ENCODE measurements at places on chromosomes 5 and 9. TPM values are rescaled to one million over a fixed set of nuclear protein-coding genes. Genes with fewer than 3 reads are reported as not detected.
A peak's percentile ranks its signal among the peaks of the same experiment; 100 is the strongest.

DNA sequence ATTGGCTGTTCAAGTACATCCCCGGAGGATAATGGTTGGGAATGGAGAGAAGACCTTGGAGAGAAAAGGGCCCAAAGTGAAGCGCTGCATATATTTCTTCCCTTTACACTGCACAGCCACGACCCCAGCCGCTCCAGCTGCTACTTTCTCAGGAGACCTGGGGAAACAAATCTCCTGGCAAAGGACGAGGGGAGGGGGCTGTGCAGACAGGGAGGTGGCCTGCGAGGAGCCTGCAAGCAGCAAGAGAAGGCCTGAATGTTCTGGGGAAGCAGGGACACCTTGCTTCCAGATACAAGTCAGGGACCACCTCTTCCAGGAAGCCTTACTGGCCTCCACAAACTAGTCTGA, 739 bp upstream of the PDLIM4 start:
- peaks cover 15% of the 10 kb centered on the region for H3K4me1 ChIP-seq
- H3K4me3 ChIP-seq, result no peak overlapping the region
- no peaks in the 10 kb centered on the region for H3K36me3 ChIP-seq
- peaks cover 13% of the 10 kb centered on the region for H3K27me3 ChIP-seq
- no peak for DNase-seq

- no peak for DNase-seq
- H3K4me3 ChIP-seq, result no peak overlapping the region
- H3K27ac ChIP-seq, result no peak overlapping the region
- H3K36me3 ChIP-seq, result no peaks in the 10 kb centered on the region
Measured at GRCh38 chr5:148585988-148586387, 68.3 kb downstream of the HTR4 start.

Gene C5orf22
- 29.0 TPM for total RNA-seq

GRCh38 chr5:127961763-127962145, 121.8 kb upstream of the SLC12A2 start:
- H3K27me3 ChIP-seq, result no peaks in the 10 kb centered on the region
- peaks cover 12% of the 10 kb centered on the region for H3K4me1 ChIP-seq
- no peak overlapping the region for H3K4me3 ChIP-seq

Gene PCDHB5
- not detected for total RNA-seq

Gene SLC36A2
- not detected for total RNA-seq

GRCh38 chr9:76525196-76525595, 66.2 kb downstream of the GCNT1 start:
- H3K27me3 ChIP-seq, result no peaks in the 10 kb centered on the region
- no peaks in the 10 kb centered on the region for H3K36me3 ChIP-seq
- H3K4me1 ChIP-seq, result no peaks in the 10 kb centered on the region
- no peak overlapping the region for H3K4me3 ChIP-seq
- no peak for DNase-seq

DNA sequence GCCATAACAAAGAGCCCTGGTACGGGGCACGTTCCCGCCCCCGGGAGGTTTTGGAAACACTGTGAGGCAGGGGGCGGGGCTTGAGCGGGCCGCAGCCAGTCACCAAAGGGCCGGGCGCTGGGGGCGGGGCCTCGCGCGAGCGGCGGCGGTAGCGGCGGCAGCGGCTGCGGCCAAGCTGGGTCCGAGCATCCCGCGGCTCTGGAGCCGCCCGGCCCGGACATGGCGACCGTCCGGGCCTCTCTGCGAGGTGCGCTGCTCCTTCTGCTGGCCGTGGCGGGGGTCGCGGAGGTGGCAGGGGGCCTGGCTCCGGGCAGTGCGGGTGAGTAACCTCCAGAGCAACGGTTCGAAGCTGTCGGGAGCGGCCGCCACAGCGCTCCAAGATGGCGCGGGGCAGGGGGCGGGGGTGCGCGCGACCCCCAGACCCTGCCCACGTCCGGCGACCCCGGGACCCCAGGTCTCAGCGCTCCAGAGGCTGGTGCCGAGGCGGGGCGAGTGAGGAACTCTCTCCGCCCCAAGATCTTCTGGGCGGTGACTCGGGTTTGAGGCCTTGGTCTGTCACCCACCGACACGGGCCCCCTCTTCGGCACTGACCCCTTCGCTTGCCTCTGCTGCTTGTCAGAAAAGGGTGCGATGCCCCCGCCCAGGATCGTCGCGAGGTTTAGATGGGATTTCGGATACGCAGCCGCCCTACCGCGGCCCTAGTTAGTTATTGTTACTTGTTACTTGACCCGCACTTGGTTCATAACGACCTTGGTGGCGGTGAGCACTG, at the start of gene RECK:
Gene RECK (plus strand): TSS at position 134 of the 769 bp plus-strand sequence. CDS start 86 bp downstream, at position 220.
- peaks cover 37% of the 10 kb centered on the region for H3K4me1 ChIP-seq
- DNase-seq, result peak; percentile 93
- H3K27me3 ChIP-seq, result peaks cover under 1% of the 10 kb centered on the region
- H3K27ac ChIP-seq, result peak within 1 kb of the TSS; percentile 2
- H3K4me3 ChIP-seq, result peak within 1 kb of the TSS; percentile 81

- H3K36me3 ChIP-seq, result no peaks in the 10 kb centered on the region
- no peaks in the 10 kb centered on the region for H3K4me1 ChIP-seq
- H3K27me3 ChIP-seq, result no peaks in the 10 kb centered on the region
- no peak overlapping the region for H3K27ac ChIP-seq
Measured at GRCh38 chr5:128629157-128629556, 91.1 kb upstream of the FBN2 start.

Gene LCN10
- 1.2 TPM for total RNA-seq

GRCh38 chr9:75593920-75594319, 296.6 kb upstream of the PCSK5 start:
- H3K36me3 ChIP-seq, result no peaks in the 10 kb centered on the region
- no peak for DNase-seq
- no peaks in the 10 kb centered on the region for H3K27me3 ChIP-seq

DNA sequence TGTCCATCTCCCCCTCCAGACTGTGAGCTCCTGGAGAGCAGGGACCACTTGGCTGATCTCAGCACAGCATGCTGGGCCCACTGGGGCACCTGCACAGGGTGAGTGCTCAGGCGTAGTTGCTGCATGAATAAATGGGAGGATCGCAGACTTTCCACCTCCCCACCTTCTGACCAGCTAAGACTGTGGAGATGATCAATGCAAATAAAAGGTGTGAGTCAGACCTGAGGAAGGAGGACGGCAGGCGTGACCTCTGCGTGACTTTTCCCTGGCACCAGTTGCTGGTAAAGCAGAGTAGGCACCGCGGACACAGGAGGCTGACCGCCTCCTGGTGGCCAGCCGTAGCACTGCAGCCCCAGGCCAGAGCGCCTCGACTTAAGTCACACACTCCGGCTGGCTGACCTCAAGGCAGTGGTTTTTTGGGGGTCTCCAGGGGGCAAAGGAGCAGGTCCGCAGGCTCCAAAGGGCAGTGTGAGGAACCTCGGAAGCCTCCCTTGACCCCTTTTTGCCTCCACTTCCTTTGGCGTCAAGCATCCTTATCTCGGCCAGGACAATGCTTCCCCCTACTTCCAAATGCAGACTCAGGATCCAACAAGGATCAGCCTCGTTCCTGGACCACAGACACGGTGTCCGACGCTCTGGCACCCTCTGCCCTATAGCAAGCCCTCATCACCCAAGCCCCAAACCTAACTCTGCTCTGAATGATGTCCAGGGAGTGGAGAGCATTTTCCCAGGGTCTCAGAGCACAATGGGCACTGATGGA, 12.7 kb upstream of the TDRD7 start:
- peaks cover 6% of the 10 kb centered on the region for H3K36me3 ChIP-seq
- H3K27me3 ChIP-seq, result peaks cover 5% of the 10 kb centered on the region
- peak; percentile 80 for DNase-seq
- peaks cover 17% of the 10 kb centered on the region for H3K4me1 ChIP-seq
- H3K4me3 ChIP-seq, result no peak overlapping the region

Gene PCDHGB5
- 0.12 TPM for total RNA-seq

- no peak for DNase-seq
- no peak overlapping the region for H3K4me3 ChIP-seq
- no peak overlapping the region for H3K27ac ChIP-seq
- peaks cover 3% of the 10 kb centered on the region for H3K27me3 ChIP-seq
Measured at GRCh38 chr5:135306557-135306956, 92.5 kb downstream of the MACROH2A1 start.

GRCh38 chr9:119092125-119092524, 277.1 kb downstream of the BRINP1 start:
- DNase-seq, result no peak
- no peaks in the 10 kb centered on the region for H3K4me1 ChIP-seq
- H3K4me3 ChIP-seq, result no peak overlapping the region
- no peaks in the 10 kb centered on the region for H3K36me3 ChIP-seq

DNA sequence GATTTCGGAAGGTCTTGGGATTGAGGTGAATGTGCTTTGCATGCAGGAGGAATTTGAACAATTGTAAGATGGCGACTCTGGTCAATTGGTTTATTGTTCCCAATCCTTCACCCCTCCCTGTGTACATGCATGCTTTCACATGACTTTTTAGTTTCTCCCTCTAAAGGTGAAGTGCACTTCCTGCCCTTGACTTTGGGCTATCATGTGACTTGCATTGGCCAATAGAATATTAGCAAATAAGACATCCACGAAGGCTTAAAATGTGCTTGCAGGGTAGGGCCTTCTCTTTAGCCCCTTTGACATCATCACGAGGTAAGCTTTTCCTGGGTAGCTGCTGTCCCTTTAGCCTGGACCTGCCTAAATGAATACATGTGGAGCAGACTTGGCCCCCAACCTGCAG, 8.1 kb upstream of the ZBTB43 start:
- H3K27ac ChIP-seq, result no peak overlapping the region
- no peaks in the 10 kb centered on the region for H3K36me3 ChIP-seq
- H3K27me3 ChIP-seq, result peaks cover 17% of the 10 kb centered on the region
- H3K4me1 ChIP-seq, result no peaks in the 10 kb centered on the region
- DNase-seq, result no peak

DNA sequence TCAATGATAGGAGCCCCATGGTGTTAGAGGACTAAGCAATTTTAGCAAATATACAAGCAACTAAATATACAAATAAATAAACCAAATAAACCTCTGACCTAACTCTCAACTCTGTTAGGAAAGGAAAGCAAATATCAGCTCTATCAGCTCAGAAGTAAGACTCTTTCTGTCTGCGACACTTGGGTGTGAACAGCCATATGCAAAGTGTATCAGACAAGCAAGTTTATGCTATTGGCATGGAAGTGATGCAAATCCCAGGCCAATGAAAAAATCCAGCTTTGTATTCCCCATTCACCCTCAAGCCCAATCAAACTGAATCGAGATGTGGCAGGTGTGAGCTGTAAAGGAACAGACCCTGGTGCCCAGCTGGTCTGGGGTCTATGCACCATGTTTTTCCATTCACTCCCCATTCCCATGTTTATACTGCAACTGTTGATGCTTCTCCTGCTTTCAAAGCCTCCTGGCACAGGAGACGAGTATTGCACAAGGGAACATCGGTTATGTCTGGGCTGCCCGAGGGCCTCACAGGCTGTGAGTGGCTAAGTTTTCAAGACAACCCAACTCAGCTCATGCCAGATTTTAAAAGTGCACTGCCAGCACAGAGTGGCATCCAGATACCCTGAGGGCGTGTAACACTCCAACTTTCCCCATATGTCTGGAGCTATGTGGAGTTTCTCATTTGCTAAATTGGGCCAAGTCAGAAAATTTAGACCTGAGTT, 73.1 kb downstream of the FEM1C start:
- no peak for DNase-seq
- H3K36me3 ChIP-seq, result no peaks in the 10 kb centered on the region
- no peaks in the 10 kb centered on the region for H3K4me1 ChIP-seq
- H3K27ac ChIP-seq, result no peak overlapping the region
- H3K4me3 ChIP-seq, result no peak overlapping the region

Gene EIF4EBP3
- 15.7 TPM for total RNA-seq

Gene ZSWIM6
- 5.5 TPM for total RNA-seq

Gene EPB41L4A
- 1.5 TPM for total RNA-seq

DNA sequence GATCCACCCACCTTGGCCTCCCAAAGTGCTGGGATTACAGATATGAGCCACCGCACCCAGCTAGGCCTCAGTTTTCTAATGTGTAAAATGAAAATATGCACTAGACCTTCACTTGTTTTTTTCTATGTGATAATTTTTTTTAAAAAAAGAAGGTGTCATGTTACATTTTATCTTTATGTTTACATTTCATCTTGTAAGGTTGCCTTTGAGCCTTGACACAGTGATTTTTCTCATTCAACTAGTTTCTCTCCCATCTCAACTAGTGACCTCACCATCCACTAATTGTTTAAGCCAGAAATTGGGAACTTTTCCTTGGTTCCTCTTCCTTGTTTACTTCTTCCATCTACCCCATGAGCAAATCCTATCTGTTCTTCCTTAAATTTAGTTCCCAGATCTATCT, 21.5 kb downstream of the TMC1 start:
- H3K36me3 ChIP-seq, result no peaks in the 10 kb centered on the region
- H3K4me3 ChIP-seq, result no peak overlapping the region
- H3K4me1 ChIP-seq, result peaks cover 34% of the 10 kb centered on the region
- DNase-seq, result no peak
- peak overlapping the region; percentile 33 for H3K27ac ChIP-seq

GRCh38 chr5:34436761-34437501, 219.2 kb upstream of the RAI14 start:
- no peak for DNase-seq
- no peak overlapping the region for H3K27ac ChIP-seq
- no peaks in the 10 kb centered on the region for H3K36me3 ChIP-seq
- H3K4me1 ChIP-seq, result no peaks in the 10 kb centered on the region

GRCh38 chr5:151357097-151357496, 9.7 kb upstream of the SLC36A2 start:
- H3K27me3 ChIP-seq, result peaks cover 10% of the 10 kb centered on the region
- no peak for DNase-seq
- H3K4me3 ChIP-seq, result no peak overlapping the region
- H3K4me1 ChIP-seq, result no peaks in the 10 kb centered on the region
- no peaks in the 10 kb centered on the region for H3K36me3 ChIP-seq
- H3K27ac ChIP-seq, result no peak overlapping the region

DNA sequence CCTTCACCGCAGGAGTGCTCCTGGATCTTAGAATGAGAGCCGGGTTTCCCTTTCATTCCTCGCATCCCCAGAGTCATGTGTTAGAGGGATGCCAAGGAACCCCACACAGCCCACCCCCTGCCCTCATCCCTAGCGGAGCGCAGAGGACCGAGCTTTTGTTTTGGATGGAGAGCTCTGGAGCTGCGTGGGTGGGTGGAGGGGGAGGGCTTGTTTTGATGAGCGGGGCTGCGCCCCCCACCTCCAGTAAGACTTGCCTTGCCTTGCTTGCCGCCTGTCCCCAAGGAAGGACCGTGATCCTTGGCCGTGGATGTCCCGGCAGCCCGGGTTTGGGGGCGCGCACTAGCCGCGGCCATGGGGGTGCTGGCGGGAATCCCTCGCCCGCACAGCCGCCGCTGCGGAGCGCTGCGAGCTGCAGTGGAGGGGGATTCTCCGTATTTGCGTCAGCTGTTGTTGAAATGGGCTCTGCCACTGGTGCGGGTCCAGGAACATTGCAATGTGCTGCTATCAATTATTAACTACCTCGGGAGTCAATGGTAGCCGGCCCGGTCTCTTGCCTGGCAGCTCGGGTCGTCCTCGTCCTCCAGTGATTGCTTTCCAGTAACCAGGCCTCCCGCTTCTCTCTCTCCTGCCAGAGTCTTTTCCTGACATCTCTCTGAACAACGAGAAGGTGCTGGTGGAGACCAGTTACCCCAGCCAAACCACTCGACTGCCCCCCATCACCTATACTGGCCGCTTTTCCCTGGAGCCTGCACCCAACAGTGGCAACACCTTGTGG, 1.0 kb downstream of the EGR1 start:
- no peaks in the 10 kb centered on the region for H3K27me3 ChIP-seq
- peaks cover 25% of the 10 kb centered on the region for H3K36me3 ChIP-seq
- H3K4me3 ChIP-seq, result peak overlapping the region; percentile 83
- DNase-seq, result peak; percentile 38
- no peak overlapping the region for H3K27ac ChIP-seq
- peaks cover 27% of the 10 kb centered on the region for H3K4me1 ChIP-seq
